ENCODE measurements at places on chromosomes 12 and 14.

DNA sequence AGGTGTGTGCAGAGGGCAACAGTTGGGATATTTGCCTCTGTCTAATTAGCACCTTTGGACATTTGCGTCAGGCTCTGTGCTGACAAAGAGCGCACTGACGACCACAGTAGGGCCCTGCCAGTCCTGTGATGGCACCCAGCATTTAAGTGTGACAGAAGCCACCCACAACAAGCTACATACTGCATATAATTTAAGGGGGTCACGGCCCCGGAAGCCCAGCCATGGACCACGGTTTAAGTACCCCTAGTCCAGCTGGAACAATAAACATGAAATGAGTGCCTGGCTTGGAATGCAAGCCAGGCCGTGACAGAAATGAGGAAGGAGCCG is 16.8 kb upstream of the DYNC1H1 start:
- no peak for DNase-seq

- DNase-seq = no peak
Measured at GRCh38 chr14:29109589-29109988, 343.0 kb downstream of the FOXG1 start.

DNA sequence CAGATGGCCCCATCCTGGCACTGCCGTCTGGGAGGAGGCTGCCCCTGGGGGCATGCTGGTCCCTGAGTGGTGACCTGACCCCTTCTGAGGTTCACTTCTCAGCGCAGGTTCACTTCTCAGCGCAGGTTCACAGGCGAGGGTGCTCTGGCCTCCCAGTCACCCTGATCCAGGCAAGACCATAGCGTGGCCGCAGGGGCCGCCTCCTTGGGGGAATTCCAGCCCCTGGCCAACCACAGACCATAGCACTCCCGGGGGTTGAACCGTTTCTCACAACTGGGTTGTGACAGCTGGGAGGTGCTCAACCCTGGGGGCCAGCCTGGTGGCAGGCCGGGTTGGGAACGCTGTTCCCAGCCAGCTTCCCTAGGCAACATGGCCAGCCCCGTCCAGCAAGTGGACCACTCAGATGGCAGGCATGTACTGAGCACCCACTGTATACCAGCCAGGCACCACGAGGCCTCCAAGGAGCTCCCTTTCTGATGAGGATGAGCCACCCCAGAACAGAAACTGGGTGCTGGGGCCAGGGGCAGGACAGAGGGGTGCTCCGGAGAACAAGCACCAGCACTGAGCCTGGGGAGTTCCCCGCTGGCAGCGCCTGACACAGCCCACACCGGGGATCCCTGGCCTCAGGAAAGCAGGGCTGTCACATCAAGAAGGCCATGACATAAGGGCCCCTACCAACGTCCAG is 28.3 kb upstream of the ZFP36L1 start:
- DNase-seq = no peak

GRCh38 chr12:112096667-112097066 is 11.9 kb downstream of the NAA25 start:
- DNase-seq = peak; percentile 91

DNA sequence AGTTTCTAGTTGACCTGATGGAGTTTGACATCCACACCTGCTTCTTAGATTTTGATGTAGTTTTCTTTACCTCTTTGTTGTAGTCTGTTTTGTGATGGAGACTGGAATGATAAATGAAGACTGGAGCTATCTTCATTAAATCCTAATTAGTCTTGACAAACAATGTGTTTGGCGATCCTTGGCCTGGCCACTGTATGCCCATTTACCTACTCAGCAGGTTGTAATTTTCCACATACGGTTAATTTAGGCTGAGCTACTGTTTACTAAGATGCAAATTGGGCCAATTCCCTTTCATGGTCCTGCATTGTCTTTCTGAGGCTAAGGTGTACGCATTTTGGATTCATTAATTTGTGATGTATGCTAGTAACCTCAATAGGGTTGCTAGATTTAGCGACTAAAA is at the start of gene TAS2R7:
Gene TAS2R7 (minus strand): TSS at position 41 of the 400 bp plus-strand sequence. CDS start 57 bp downstream, outside the sequence.
- no peak for DNase-seq

GRCh38 chr14:76489667-76490066 is 113.7 kb downstream of the ESRRB start:
- DNase-seq = no peak

DNA sequence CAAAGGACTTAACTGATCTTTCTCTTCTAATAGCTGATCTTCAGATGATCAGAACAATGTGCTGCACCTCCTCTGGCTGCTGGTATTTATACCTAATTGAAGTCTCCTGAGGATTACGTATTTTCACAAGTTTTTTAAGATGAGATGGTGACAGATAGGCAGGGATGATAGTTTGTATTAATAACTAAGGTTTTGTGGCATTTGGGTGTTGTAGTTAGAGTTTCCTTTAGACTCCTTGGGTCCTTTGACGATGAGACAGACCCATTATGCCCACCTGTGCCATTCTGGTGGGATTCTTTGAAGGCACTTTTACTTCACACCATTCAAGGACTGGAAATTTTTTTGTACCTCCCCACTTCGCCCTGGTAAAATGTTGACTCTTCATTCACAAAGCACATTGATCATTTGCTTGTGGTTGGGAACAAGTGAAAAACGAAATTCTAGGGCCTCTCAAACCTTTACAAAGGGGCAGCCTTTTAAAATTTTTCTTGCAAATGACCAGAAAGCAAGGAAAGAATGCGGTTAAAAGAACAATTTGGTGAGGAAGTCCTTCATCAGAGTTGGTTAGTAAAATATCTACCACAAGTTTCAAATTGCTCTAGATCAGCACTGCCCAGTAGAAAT is at the start of gene IFNG:
Gene IFNG (minus strand): TSS at position 60 of the 624 bp plus-strand sequence. CDS start 125 bp downstream, outside the sequence.
- DNase-seq = no peak

DNA sequence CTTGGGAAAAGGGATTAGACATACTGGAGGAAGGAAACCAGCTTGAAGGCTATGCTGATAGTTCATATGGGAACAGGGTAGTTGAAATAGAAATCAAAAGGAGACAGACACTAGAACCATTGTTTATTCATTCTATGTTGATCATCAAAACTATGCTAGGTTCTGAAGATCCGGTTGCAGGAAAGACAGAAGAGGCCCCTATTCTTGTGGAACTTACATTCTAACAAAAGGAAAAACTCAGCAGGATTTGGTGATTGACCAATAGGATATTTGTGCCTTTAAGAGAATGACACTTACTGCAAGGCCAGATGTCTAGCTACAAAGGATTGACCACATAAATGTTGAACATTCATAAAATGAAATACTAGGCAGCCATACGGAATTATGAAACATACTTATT is 179.2 kb downstream of the AKAP6 start:
- DNase-seq = no peak

- no peak for DNase-seq
Measured at GRCh38 chr12:56585098-56585497, 45.0 kb downstream of the BAZ2A start.

- DNase-seq = no peak
Measured at GRCh38 chr14:98198385-98198784, 1073.6 kb downstream of the BCL11B start.

- DNase-seq = no peak
Measured at GRCh38 chr14:56998728-56999127, 188.4 kb upstream of the OTX2 start.

GRCh38 chr14:60250257-60251035 is 1.4 kb downstream of the PPM1A start:
- peak; percentile 70 for DNase-seq

DNA sequence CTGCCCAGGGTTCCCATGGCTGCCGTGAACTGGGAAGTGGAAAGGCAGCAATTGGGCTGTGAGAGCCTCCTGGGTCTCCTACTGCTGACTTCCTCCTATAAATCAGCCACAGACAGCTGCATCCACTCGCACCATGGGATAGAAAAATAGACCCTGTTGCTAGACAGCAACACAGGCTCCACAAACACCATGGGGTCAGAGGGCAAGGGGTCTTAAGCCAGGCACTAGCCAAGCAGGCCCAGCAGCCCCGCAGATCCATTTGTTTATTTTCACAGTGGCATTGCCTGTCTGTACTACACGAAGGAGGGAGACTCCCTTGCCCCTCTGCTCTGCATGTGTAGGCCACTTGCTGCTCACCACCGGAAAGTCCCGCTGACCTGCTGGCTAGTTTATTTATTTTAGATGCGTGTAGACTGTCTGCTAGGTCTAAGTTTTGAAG is 139.8 kb downstream of the DACT1 start:
- DNase-seq = no peak

DNA sequence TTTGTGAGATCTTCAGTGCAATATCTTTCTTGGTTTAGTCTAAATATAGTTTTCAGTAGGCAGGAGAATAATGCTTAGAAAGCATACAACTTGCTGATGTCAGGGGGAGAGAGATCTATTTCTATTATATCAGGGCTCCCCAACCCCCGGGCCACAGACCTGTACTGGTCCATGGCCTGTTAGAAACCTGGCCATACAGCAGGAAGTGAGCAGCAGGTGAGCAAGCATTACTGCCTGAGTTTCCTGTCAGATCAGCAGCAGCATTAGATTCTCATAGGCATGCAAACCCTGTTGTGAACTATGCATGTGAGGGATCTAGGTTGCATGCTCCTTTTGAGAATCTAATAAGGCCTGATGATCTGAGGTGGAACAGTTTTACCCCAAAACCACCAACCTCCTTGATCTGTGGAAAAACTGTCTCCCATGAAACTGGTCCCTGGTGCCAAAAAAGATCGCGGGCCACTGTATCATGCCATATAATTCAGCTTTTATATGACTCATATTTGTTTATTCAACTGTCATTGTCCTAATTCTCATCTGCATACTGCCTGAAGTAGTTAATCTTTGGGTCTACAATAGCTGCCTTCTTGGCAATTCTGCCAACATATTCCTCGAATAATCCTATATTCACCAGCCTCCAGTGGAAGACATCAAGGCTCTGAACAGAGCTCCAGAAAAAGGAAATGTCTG is 163.6 kb upstream of the DYRK2 start:
- DNase-seq = no peak

DNA sequence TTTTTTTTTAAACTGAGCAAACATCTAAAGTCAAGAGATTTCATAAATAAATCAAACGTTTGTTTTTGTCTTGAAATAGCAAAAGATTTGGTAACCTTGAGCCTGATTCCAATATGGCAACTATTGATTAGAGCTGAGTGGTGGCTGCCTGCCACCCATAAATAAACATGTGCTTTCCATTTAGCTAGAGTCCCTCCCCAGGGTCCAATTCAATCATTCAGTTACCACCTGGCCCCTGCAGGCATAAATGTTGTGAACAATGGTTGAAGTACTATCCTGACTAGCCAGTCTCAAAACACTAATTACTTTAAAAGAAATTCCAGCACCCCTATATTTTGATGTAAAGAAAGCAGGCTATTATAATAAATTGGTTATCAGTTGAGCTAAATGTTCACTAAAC is 129.7 kb upstream of the GRIP1 start:
- no peak for DNase-seq

DNA sequence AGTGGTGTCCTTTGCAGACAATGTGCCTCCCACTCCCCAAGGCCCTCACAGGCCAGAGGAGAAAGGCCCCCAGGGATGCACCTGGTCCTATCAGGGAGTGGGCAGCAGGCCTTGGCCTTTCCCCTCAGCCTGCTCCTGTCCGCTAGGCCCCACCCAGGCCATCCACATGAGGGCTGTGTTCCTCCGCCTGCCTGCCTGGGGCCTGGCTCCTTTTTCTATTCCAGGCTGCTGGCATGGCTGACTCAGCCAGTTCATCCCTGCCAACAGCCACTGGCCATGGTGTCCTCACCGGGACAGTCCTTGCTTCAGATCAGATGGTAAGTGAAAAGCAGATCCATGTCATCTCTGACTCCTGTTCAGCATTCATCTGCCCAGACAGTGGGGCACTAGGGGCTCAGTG is 13.4 kb downstream of the ISM2 start:
- no peak for DNase-seq

DNA sequence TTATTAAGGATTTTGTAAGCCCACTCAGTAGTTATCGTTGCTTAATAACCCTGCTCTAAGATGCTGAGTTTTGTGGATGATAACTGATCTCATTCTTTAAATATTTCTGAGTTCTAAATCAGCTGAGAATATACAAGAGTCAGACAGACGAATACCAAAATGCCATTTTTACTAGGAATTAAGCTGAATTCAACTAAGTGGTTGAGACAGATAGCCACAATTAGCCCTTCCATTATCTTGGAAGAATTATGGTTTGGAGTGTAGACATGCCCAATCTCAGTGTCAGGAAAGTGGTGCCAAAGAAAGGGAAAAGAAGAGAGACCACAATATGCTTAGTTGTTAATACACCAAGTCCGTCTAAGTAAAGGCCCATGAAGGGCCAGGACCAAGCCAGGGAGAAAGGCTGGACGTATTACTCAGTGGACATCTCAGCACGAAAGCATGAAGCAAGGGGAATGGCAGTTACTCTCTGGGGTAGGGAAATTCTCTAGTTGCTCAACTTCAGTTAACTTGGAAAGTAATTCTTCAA is 58.6 kb downstream of the KCNA5 start:
- DNase-seq = no peak

DNA sequence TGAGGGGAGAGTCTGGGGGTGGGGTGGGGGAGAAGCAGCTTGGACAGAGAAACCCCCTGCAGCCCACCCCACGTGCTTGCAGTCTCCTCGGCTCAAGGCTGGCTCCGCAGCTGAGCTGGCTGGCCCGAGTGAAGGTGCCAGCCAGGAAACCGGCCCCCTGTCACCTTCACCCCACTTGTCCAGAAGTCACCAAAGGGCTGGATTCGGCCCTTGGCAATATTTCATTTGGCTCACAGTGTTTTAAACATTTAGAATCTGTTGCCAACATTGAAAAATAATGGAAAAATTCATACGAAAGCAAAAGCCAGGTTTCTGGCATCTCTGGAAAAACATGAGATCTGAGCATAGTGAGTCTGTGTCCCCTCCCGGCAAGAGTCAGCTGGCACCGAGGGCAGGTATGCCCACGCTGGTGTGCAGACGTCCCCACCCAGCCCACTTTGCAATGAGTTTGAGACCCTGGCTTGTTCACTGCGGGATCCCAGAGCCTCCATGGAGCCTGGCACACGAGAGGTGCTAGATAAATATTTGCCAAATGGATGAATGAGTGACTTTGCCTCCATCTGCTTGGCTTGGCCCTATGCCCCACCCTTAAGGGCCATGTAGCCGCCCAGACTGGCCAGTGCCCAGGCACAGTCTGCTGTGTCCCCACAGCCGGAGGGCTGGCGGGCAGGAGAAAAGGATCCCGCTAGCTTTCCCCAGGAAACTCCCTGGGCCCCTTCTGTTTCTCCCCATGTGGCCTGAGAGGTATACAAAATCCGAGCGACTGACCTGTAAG is 18.2 kb downstream of the MSI1 start:
- DNase-seq = peak; percentile 61

DNA sequence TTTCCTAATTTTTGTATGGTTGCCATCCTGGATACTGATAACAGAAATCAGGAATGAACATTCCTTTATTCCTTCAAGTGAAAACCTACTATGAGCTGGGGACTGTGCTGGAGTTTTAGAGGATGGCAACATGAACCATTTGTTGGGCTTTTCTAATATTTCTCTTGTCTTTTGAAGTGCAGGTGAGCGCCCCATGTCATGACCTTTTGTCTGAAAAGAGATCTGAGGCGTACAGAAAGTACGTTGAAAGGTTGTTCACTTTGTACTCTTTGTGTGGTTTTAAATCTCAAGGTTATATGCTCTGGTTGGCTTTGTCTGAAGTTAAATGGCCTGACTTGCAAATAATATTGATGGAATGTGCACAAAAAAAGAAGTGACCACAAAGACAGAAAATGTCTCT is 79.0 kb downstream of the GAS2L3 start:
- DNase-seq = no peak

GRCh38 chr12:46956451-46957035 is 122.9 kb upstream of the PCED1B start:
- DNase-seq = no peak

GRCh38 chr12:45974883-45975282 is 15.5 kb downstream of the SCAF11 start:
- DNase-seq = no peak
